Calu3 (cell line): ENCODE measurements at places on chromosomes 7 and 10.

DNA sequence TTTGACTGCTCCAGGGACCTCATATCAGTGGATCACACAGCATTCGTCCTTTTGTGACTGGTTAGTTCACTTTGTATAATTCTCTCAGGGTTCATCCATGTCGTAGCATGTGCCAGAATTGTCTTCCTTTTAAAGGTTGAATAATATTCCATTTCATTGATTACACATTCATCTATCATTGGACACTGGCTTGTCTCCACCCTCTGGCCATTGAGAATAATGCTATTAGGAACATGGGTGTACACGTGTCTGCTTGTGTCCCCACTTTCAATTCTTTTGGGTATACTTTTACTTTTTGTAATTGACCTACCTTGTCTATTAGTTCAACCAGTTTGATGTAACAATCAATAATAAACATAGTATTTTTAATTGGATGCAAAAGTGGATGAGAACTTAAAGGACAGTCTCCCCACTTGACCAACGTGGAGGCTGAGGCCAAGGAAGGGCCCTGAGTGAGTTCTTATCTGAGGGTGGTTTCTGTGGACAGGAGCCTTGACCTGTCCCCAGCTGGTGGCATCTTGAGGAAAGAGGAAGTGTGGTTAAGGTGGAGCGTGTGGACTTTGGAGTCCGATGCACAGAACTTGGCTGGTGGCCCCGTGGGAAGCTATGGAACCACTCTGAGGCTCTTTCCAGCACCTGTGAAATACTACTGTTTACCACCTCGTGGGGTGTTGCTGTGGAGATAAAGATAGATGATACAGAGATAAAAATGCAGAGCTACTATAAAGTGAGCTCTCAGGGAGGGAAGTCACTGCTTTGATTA, 16.6 kb downstream of the WDFY4 start:
- H3K27ac ChIP-seq, result no peak overlapping the region
- peaks cover 98% of the 10 kb centered on the region for H3K27me3 ChIP-seq
- H3K36me3 ChIP-seq, result no peaks in the 10 kb centered on the region
- DNase-seq, result no peak

DNA sequence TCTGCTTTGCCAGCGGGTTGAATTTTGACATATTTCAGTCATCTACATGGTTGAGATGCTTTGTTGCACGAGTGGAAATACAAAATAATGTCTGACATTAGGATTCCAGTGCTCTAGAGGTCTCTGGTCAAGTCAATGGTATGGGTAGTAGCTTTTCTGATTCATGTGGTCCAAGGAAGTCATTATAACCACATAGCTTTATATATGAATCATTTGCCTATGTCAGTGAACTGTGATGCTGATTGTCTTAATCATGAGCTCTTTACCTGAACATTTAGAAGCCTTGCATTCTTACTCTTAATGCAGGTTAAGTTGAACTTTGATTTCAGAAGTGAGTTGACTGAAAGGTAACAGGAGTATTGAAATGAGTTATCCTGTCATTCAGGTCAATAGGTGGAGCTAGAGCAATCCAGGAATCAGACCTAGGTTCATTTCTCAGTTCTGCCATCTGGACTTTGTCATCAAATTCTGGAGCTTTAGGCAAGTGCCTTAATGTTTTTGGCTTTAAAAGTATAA, 3.3 kb downstream of the MAPK8 start:
- H3K36me3 ChIP-seq, result peaks cover 23% of the 10 kb centered on the region
- H3K4me1 ChIP-seq, result peaks cover 38% of the 10 kb centered on the region
- H3K27me3 ChIP-seq, result peaks cover 2% of the 10 kb centered on the region
- H3K4me3 ChIP-seq, result peak overlapping the region; percentile 9
- H3K27ac ChIP-seq, result peak overlapping the region; percentile 52

GRCh38 chr7:141013345-141013715, 1.4 kb downstream of the MRPS33 start:
- peaks cover 9% of the 10 kb centered on the region for H3K4me1 ChIP-seq
- no peaks in the 10 kb centered on the region for H3K27me3 ChIP-seq
- no peak overlapping the region for H3K27ac ChIP-seq
- H3K36me3 ChIP-seq, result peaks cover 22% of the 10 kb centered on the region
- DNase-seq, result no peak

DNA sequence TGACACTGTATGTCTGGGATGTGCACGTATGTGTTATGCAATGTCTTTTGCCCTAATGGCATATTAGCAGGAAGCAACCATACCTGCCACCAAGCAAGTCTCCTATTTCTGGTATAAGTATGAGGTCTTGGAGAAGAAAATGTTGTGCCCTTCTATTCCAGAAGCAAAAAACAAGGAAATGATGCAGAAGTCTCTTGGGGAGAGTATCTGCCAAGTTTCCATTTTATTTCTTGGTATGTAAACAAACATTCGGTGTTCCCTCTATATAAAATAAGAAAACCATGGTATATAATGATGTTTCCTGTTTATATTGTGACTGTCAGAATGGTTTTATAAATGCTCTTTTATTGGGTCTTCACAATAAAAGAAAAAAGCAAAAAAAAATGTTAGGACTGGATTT, 19.3 kb upstream of the MYO3A start:
- no peak overlapping the region for H3K4me3 ChIP-seq
- no peaks in the 10 kb centered on the region for H3K36me3 ChIP-seq
- no peaks in the 10 kb centered on the region for H3K4me1 ChIP-seq
- H3K27ac ChIP-seq, result no peak overlapping the region
- H3K27me3 ChIP-seq, result peaks cover 33% of the 10 kb centered on the region
- no peak for DNase-seq

- DNase-seq, result no peak
- H3K4me1 ChIP-seq, result peaks cover 27% of the 10 kb centered on the region
- no peak overlapping the region for H3K4me3 ChIP-seq
Measured at GRCh38 chr10:67606572-67606971, 89.4 kb downstream of the CTNNA3 start.

DNA sequence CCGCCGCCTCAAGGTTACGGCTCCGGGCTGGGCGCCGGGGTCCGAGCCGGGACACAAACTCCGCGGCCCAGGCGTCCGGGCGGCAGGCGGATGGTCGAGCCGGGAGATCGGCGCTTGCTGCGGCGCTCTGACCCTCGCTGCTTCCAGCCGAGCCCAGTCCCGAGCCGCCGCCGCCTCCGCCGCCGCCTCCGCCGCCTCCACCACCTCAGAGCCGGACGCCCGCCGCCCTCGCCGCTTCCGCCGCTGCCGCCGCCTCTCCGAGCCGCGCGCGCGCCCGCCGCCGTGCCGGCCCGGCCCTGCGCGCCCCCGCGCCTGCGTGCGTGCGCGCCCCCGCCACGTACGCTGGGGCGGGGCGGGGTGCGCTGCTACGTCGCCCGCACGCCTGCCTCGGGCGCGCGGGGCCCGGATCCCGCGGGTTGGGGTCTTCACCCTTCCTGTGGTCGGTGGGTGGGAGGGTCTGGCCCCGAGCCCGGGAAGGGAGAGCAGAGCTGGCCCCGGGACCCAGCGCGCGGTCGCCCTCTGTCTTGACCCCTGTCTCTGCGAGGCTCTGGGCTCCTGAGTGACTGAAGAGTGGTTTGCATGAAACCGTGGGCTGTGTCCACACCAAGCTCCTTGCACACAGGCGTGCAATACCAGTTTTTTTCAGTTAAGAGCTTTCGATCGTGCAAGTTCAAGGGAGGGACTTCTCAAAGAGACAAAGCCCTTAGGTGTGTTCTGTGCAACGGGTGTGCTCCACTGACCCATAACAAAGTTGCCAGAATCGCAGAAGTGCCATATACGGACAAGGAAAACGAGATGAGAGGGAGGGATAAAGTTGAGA, at the start of gene SMURF1:
TSS of gene SMURF1 (minus strand) at position 256 of the 820 bp plus-strand sequence. CDS start 328 bp downstream, outside the sequence.
- H3K36me3 ChIP-seq, result peaks cover 39% of the 10 kb centered on the region
- peak within 1 kb of the TSS; percentile 86 for H3K27ac ChIP-seq
- peaks cover 7% of the 10 kb centered on the region for H3K4me1 ChIP-seq
